ENCODE measurements at places on chromosomes 16 and 17. TPM values are rescaled to one million over a fixed set of nuclear protein-coding genes. Genes with fewer than 3 reads are reported as not detected.

GRCh38 chr17:67813803-67814180 is 11.5 kb upstream of the BPTF start:
- H3K36me3 ChIP-seq = no peaks in the 10 kb centered on the region
- H3K27ac ChIP-seq = no peak overlapping the region
- no peak overlapping the region for H3K4me3 ChIP-seq
- H3K4me1 ChIP-seq = no peaks in the 10 kb centered on the region
- H3K27me3 ChIP-seq = peaks cover 17% of the 10 kb centered on the region

- no peak overlapping the region for H3K4me3 ChIP-seq
- peaks cover 9% of the 10 kb centered on the region for H3K27me3 ChIP-seq
- H3K36me3 ChIP-seq = no peaks in the 10 kb centered on the region
- H3K4me1 ChIP-seq = no peaks in the 10 kb centered on the region
- no peak overlapping the region for H3K27ac ChIP-seq
Observed at GRCh38 chr16:48146131-48146530, 9.7 kb downstream of the ABCC12 start.

GRCh38 chr17:81094509-81095382 is 59.8 kb downstream of the BAIAP2 start:
- H3K27ac ChIP-seq = peak overlapping the region; percentile 64
- no peaks in the 10 kb centered on the region for H3K36me3 ChIP-seq
- H3K4me3 ChIP-seq = peak overlapping the region; percentile 37
- H3K27me3 ChIP-seq = no peaks in the 10 kb centered on the region
- peak; percentile 81 for DNase-seq

DNA sequence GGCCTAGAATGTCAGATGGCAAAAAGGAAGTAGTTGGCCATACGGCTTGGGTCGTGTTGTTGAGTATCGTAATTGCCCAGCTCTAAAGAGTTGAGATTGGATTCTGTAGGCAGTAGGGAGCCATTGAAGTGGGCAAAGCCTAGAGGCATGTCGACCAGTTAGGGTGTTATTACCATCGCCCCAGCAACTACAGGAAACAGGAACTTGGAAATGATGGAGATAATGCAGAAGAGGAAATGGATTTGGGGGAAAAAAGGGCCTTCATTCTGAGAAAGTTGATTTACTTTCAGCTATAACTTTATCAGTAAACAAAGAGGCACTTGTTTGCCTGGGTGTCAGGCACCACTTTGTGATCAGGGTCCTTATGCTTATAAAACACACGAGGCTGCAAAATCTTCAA is 52.6 kb downstream of the COX10 start:
- no peak for DNase-seq
- no peak overlapping the region for H3K4me3 ChIP-seq
- H3K27me3 ChIP-seq = no peaks in the 10 kb centered on the region
- peaks cover 20% of the 10 kb centered on the region for H3K36me3 ChIP-seq
- H3K4me1 ChIP-seq = peaks cover 25% of the 10 kb centered on the region
- no peak overlapping the region for H3K27ac ChIP-seq

CHAD gene
- not detected for total RNA-seq

- H3K27me3 ChIP-seq = no peaks in the 10 kb centered on the region
- peaks cover 15% of the 10 kb centered on the region for H3K36me3 ChIP-seq
- no peak for DNase-seq
- peaks cover 7% of the 10 kb centered on the region for H3K4me1 ChIP-seq
- no peak overlapping the region for H3K27ac ChIP-seq
Observed at GRCh38 chr16:29857133-29857760, 5.8 kb downstream of the CDIPT start.

- no peak for DNase-seq
- no peak overlapping the region for H3K4me3 ChIP-seq
- H3K4me1 ChIP-seq = peaks cover 3% of the 10 kb centered on the region
- H3K36me3 ChIP-seq = no peaks in the 10 kb centered on the region
- H3K27me3 ChIP-seq = no peaks in the 10 kb centered on the region
Observed at GRCh38 chr16:76207270-76207669, 69.9 kb upstream of the CNTNAP4 start.

DNA sequence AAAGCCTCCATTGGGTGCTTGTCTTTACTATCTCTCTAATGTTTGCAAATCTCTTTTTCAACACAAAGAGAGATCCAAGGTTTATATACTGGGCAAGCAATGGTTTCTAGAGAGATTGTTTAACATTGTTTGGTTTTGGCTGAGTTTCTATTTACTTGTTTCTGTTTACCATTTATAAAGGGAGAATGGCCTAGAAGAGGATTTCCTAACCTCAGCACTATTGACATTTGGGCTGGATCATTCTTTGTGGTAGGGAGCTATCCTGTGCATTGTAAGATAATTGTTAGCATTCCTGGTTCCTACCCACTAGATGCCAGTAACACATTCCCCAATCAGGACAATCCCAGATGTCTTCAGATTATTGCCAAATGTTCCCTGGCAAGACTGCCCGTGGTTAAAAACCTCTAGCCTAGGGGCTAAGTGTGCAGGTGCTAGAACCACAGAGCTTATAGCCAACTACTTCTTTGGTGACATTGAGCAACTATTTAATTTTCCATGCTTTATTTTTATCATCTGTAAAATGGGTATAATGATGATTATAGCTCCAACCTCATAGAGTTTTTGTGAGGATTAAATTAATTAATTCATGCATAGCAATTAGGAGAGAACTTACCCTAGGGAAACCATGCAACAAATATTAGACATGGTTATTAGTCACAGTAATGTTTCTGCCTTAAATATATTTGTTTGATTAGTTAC is 413.9 kb upstream of the MAF start:
- no peaks in the 10 kb centered on the region for H3K4me1 ChIP-seq
- H3K27me3 ChIP-seq = no peaks in the 10 kb centered on the region
- no peak overlapping the region for H3K27ac ChIP-seq
- H3K36me3 ChIP-seq = no peaks in the 10 kb centered on the region
- no peak for DNase-seq
- H3K4me3 ChIP-seq = no peak overlapping the region

DNA sequence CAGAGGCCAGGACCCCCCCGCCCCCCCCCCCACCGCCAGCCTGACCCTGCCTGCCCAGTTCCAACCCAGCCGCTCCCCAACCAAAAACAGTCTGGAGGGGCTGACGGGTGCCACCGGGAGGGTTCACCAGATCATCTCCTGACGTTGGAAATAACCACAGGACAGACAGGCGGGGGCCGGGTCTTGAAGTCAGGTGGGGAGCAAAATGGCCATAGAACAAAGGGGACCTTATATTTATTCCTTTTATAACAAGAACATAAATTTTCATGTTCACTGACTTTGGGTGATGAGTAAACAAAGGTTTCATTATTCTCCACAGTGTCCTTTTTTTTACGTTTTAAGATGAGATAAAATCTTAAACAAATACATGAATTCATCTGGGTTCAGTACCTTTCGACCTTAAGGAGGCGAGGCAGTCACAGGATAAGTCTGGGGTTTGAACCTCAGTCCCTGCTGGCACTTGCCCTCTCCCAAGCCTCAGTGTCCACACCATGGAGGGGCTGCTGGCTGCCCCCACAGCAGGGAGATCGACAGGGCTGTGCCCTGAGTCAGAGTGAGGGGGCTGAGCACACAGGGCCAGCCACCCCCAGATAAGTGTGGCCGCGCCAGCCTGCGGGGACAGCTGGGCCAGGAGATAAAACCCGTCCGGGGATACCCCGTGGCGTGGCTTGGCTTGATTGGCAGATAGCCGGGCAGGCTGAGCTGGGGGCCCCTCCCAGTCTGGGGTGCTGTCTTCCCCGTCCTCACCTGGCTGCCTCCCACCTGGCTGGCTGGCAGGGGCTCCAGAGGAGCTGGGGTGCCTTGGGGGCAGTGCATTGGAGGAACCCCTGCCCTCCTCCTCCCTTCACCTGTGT is 15.0 kb downstream of the SLC7A5 start:
- H3K36me3 ChIP-seq = peaks cover 16% of the 10 kb centered on the region
- peak overlapping the region; percentile 41 for H3K4me3 ChIP-seq
- no peaks in the 10 kb centered on the region for H3K27me3 ChIP-seq
- H3K4me1 ChIP-seq = peaks cover 23% of the 10 kb centered on the region
- DNase-seq = no peak

NIP7 gene
- total RNA-seq = 39.5 TPM

MMP2 gene
- total RNA-seq = 0.28 TPM

- no peaks in the 10 kb centered on the region for H3K36me3 ChIP-seq
- DNase-seq = no peak
- no peaks in the 10 kb centered on the region for H3K4me1 ChIP-seq
- H3K27ac ChIP-seq = no peak overlapping the region
- peaks cover 2% of the 10 kb centered on the region for H3K27me3 ChIP-seq
- H3K4me3 ChIP-seq = no peak overlapping the region
Observed at GRCh38 chr17:9636501-9636900, 8.8 kb upstream of the USP43 start.

DNA sequence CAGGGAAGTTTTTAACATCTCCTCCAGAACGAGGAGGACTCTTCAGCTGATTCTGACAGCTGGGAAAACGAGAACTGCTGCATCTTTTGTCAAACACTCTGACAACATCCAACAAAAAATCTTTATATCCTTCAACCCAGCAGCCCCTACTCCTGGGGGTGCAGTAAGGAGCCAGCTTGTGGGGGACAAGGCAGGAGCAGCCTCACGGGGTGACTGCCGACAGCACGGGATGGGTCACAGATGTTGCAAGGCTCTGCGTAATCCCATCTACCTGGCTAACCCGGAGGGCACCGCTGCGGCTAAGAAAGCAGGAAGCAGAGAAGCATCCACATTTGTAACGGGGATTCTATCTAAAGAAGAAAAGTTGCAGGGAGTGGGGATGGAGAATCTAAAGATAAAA is 28.6 kb downstream of the WDR45B start:
- no peaks in the 10 kb centered on the region for H3K4me1 ChIP-seq
- peaks cover 15% of the 10 kb centered on the region for H3K36me3 ChIP-seq
- H3K27ac ChIP-seq = no peak overlapping the region
- no peaks in the 10 kb centered on the region for H3K27me3 ChIP-seq
- no peak for DNase-seq

DNA sequence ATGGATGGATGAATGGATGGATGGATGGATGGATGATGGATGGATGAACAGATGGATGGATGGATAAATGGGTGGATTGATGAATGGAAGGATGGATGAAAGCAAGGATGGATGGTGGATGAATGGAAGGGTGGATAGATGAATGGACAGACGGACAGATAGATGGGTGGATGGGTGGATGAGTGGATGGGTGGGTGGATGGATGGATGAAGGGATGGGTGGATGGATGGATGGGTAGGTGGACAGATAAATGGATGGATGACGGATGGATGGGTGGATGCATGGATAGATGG is 14.9 kb downstream of the SRL start:
- H3K36me3 ChIP-seq = no peaks in the 10 kb centered on the region
- no peak overlapping the region for H3K27ac ChIP-seq
- no peak overlapping the region for H3K4me3 ChIP-seq
- H3K27me3 ChIP-seq = no peaks in the 10 kb centered on the region

SOX15 gene
- total RNA-seq = 0.57 TPM

DNA sequence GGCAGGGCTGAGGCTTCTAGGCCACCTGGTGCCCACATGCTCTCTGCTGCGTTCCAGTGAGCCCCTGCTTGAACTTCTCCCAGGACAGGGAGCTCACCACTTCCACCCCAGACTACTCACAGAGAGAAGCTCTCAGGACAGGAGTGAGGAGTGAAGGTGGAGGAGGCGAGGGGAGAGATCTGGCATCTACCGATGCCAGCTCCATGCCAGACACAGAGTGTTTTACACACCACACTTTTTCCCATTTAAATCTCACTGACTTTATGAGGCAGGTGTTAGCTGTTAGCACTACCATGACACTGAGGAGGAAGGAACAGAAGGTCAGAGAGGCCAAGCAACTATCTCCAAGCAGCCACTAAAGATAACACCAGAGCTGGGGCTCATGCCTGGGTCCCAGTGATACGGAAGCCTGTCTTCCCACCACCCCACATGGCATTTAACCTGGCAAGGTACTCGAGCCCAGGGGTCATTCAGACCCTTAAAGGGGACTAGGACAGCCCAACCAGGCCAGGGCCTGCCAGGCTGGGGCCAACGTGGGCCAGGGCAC is 6.8 kb downstream of the FAM83G start:
- H3K4me1 ChIP-seq = peaks cover 16% of the 10 kb centered on the region
- H3K4me3 ChIP-seq = no peak overlapping the region
- no peak for DNase-seq
- H3K27me3 ChIP-seq = no peaks in the 10 kb centered on the region
- peaks cover 10% of the 10 kb centered on the region for H3K36me3 ChIP-seq
- no peak overlapping the region for H3K27ac ChIP-seq

GRCh38 chr16:66263973-66264310 is 102.5 kb upstream of the CDH5 start:
- no peak overlapping the region for H3K27ac ChIP-seq
- DNase-seq = no peak
- H3K36me3 ChIP-seq = no peaks in the 10 kb centered on the region

- H3K27me3 ChIP-seq = peaks cover 25% of the 10 kb centered on the region
- peaks cover 6% of the 10 kb centered on the region for H3K36me3 ChIP-seq
- H3K4me3 ChIP-seq = no peak overlapping the region
- DNase-seq = no peak
- no peak overlapping the region for H3K27ac ChIP-seq
Observed at GRCh38 chr17:74525465-74525725, 5.9 kb downstream of the CD300LB start.

MCRIP2 gene
- 43.0 TPM for total RNA-seq

FZD2 gene
- 0.45 TPM for total RNA-seq

AANAT gene
- not detected for total RNA-seq

KRT28 gene
- total RNA-seq = not detected

CCL5 gene
- 782 TPM for total RNA-seq

DNA sequence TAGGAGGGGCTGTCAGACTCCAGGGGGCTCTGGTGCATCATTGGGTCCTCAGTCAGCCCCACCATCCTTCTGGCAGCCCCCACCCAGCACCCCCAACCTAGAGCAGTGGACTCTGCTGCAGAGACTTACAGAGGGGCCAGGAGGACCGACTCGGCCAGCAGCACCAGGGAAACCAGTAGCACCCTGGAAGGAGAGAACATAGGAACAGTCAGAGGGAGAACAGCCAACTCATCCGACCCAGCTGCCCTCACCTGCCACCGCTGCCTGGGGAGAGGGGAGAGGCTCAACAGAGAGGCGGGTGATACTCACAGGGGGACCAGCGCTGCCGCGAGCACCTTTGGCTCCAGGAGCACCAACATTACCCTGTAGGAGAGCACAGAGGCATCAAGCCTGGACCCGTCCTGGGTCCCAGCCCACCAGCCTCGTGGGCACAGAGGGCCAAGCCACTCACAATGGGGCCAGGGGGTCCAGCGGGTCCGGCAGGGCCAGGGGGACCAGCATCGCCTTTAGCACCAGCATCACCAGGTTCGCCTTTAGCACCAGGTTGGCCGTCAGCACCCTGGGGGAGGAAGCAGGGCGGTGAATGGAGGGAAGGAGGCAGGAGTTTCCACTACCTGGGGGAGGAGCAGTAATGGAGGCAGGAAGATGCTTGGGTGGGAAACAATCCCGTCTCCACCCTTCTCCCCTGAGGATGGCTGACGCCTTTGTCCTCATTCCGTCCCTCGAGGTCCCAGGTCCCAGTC is 11.7 kb downstream of the COL1A1 start:
- no peaks in the 10 kb centered on the region for H3K4me1 ChIP-seq
- H3K4me3 ChIP-seq = no peak overlapping the region
- DNase-seq = no peak
- H3K27me3 ChIP-seq = no peaks in the 10 kb centered on the region
- H3K36me3 ChIP-seq = no peaks in the 10 kb centered on the region
- H3K27ac ChIP-seq = no peak overlapping the region

DNA sequence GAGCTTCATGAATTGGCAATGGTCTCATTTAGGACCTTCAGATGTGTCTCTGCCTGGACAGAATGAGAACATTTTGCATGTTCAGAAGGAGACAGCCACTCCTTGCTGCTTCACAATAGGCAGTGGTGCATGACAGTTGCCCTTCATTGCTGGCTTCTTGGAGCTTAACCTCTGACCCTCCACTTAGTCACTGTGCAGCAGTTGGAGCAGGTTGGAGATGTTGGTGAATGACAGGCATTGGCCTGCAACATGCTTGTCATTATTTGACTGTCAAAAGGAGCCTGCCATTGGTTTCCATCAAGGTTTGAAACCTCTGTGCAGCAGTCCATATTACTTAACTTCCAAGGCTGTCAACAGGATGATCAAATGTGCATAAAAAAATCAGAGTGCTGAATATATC is 22.7 kb downstream of the FTO start:
- H3K27me3 ChIP-seq = no peaks in the 10 kb centered on the region
- peaks cover 14% of the 10 kb centered on the region for H3K36me3 ChIP-seq
- no peaks in the 10 kb centered on the region for H3K4me1 ChIP-seq
